Adipocyte (in vitro differentiated cells): ENCODE measurements at places on chromosomes 6 and 20.

GRCh38 chr6:85866370-85866730, 223.7 kb upstream of the SYNCRIP start:
- DNase-seq = no peak

- peak; percentile 61 for DNase-seq
Measured at GRCh38 chr6:132357120-132357519, 44.2 kb downstream of the MOXD1 start.

GRCh38 chr6:111958534-111958933, 85.3 kb upstream of the FYN start:
- DNase-seq = no peak

- no peak for DNase-seq
Measured at GRCh38 chr6:121896363-121896762, 460.9 kb downstream of the GJA1 start.

DNA sequence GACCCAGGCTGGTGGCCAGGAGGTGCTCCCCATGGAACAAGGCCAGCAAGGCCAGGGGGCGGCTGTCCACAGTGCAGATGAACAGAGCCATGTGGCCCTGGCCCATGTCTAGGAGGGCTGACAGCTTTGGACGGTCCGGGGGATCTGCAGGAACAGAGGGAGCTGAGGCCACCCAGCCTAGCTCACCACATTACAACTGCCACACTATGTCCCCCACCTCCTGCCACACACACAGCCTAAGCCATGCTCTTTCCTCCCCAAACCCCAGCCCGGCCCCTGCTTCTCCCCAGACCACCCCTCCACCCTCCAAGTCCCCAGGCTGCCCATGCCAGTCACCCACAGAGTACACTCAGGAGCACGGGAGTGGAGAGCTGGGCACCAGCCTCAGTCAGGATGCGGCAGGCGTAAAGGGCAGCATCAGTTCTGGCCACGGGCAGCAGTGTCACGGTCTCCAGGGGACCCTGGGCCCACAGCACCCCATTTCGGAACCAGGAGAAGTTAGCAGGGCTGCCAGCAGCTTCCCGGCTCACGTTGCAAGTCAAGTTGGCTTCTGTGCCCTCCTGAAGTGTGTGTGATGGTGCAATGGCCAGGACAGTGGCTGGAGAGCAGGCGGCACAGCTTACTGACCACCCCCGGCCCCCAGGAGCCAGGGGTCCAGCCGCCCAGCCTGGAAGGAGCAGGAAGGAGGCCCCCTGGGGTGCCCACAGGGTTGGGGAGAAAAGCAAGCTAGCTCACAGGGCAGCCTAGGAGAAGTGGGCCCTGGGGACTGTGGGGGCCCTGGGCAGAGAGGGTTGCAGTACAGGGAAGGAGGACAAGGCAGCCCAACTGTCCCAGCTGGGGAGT, 15.2 kb upstream of the ADAM33 start:
- no peak for DNase-seq

DNA sequence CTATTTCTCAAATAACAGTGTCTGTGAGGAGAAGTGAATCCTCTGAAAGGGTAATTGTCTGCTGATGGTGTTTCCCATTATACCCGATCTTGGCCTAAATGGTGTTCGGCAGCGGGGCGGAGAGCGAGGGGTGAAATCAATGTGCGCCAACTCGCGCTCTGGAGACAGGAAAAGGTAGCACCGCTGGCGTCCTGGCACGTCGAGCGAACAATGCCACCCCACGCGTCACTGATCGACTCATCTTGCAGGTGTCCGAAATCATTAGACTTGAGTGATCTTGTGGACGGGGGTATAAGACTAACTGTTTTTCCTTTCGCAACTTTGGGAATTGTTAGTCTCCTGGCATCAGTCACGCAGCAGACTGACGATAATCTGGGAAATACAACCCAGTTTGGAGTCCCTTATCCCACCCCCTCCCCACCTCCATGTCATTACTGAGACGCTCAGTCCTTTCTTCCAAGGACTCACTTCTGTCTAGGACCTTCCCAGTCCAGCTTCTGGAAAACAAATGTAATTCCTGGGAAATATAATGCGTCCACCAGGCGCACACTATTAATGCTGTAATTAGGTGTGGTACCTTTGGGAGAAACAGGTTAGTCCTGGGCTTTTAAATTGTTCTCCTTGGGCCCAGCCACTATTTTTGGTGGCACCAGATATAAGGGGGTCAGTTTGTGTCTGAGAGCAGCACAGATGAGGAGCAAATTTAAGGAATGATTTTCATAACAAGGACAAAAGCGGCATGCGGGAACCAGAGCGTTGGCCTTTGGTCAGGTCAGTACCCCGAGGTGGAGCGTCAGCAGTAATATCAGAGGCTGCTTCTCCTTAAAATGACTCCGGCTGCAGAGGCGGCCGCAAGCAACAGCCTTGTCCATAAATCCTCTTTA, 2.3 kb downstream of the LINC00237 start:
- no peak for DNase-seq

- peak; percentile 93 for DNase-seq
Measured at GRCh38 chr20:10982692-10983091, 308.9 kb upstream of the JAG1 start.

DNA sequence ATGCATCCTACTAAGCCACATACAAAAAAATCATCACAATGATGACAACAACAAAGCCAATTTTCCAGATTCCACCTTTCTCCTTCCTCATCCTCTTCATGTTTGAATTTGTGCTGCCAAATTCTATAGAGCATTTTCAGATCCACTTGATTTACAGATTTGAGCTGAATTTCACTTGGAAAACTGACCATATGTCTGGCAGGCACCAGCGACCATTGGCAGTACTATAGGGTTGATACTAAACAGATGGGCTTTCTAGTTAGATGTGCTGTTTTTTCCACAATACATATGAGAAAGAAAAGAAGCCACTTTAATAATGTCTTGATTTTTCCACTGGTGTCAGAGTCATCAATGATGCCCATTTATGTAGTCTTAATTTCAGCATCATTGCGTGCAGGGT, 127.0 kb downstream of the PHACTR3 start:
- no peak for DNase-seq

GRCh38 chr6:131890091-131890490, 61.1 kb downstream of the CCN2 start:
- DNase-seq = no peak

GRCh38 chr6:167298127-167298526, 7.0 kb downstream of the UNC93A start:
- no peak for DNase-seq

GRCh38 chr20:12598894-12599293, 409.9 kb upstream of the SPTLC3 start:
- DNase-seq = no peak

GRCh38 chr6:44778513-44778912, 391.0 kb downstream of the CDC5L start:
- DNase-seq = no peak

DNA sequence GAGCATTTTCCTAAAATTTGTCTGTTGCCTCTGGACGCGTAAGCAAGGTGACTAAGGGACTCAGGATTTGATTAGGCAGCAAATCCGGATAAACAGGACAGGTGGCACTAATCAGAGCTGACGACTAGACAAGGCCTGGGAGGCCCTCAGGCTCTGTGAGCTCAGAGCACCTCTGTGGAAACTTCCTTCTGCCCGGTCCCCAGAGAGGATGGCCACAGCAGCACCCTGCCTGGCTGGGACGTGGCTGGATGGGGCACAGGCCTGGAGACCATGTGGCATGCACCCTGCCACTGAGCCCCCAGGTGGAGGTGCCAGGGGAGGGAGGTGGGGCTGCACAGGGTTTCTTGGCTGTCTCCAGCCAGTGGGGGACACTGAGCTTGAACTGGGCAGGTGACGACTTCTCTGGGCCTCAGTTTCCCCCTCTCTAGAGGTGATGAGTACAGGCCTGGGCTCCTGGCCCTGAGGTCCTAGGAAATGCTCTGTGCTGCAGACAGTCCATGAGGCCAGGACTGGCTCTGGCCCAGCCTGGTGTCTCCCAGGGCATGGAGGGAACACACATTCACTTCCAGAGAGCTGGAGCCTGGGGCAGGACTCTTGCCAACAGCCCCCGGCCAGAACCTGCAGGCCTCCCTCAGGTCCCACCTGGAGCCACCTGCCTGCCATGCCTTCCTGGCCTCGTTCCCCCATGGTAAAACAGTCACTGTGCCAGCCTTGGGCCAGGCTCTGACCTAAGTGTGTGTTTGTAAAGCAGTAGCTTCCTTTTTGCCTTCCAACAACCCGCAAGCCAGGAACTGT, 39.6 kb upstream of the STX16 start:
- DNase-seq = no peak

- DNase-seq = no peak
Measured at GRCh38 chr6:127382413-127382812, 39.0 kb upstream of the ECHDC1 start.

- peak; percentile 97 for DNase-seq
Measured at GRCh38 chr20:371755-372542, 8.6 kb upstream of the TRIB3 start.

DNA sequence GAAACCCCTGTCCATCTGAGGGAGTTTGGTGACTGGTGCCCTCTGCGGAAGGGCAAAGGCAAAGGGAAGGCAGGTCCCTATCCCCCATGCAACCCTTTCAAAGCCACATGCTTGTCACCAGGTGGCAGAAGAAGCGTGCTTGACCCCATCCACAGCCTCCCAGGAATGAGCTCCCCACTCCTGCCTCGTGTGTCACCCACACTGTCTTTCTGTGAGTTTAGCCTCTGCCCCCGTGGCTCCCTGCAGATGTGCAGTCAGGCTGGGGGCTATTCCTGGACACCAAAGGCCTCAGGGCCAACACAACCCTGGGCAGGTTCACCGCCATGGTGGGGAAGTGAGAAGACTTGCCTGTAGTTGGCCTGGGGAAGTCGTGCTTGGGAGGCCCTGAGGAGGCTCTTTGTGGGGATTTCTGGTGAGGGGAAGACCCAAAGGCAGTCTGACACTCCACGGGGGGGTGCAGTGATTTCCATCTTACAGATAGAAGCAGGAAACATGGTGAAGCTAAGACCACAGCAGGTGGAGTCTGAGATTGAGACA, 16.6 kb upstream of the PCMTD2 start:
- no peak for DNase-seq

DNA sequence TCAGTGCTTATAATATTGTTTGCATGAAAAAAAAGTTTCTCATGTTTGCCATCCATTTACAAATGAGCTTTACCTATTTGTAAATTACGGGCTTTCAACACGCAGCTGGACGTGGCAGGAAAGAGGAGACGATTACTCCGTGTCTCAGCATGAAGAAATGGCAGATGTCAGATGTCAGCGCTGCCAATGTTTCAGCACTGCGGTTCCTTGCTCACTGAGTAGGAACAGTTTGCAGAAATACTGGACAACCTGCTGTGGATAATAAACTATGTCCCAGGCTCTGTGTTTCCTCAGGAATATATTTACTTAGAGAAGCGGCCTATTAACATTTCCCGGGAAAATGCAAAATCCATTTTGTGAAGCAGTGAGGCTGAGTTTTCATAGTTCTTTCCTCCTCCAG, 22.7 kb downstream of the RAMACL start:
- no peak for DNase-seq

GRCh38 chr6:11011787-11012234, 32.3 kb downstream of the ELOVL2 start:
- DNase-seq = no peak

DNA sequence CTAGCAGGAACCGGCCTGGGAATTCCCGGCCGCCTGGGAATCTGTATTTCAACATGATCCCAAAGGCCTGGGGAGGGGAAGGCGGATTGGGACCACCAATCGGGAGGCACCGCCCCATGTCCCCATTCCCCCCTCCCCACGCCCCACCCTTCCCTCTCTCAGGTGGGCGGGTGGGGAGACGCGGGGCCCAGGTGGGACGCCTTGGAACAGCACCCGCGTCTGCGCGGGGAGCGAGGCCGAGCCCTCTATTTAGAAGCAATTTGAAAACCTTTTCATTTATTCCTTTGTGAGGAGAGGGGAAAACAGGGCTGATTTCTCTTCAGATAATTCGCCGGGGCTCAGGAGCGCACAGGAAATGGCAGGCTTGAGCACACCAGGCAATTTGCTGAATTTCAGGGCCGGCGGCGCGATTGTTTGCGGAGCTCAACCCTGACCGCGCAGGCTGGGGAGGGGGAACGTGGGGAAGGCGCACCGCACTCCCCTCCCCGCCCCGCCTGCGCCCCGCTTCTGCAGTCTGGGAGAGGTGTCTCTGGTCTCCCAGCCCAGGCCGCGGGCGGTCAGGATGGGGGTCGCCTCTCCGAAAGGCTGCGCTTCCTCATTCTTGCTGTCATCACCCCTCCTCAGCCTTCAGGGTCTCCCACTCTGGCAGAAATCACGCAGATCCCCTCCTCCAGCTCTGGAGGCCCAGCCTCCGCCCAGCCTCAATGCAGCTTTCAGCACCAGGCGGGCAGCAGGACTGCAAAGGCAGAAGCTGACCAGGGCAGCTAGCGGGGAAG, 170.0 kb downstream of the GRM4 start:
- DNase-seq = no peak

DNA sequence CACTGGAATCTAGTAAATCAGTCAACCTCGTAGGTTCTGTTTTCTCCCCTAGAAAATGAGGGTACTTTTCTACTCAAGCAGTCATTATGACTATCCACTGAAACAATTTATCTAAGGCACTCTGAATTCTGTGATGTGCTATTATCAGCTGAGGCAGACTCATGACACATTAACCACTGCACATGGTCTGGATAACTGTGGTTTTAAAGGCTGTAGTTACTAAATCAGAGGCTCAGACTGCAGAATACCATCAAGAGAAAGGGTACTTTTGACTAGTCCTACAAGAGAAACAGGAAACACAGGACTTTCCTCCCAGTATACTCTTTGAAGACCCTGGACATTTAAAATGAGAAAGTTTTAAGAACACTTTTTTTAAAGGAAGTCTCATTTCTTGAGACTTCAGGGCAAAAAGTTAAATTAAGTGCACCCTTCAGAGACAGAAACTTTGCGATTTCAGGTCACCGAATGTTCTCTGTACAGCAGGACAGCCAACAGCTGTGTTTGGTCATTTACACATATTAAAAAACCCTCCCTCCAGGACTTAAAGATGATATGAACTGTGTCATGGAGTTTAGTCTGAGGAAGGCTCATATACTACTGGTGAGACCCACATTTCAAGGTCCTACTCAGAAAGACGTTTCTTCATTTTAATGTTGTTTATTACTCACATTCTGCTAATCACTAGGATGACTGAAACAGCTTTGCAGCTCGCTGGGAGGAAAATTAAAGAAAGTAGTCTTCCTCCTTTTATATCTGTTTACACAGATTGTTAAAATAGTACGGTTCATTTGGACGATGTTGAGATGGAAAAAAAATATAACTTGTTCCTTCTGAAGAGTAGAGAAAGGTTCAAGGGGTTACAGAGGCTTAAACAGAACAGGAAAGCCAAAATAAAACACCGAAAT, 19.9 kb downstream of the ATXN1 start:
- DNase-seq = peak; percentile 84

GRCh38 chr20:19918965-19919329, 98.2 kb upstream of the NAA20 start:
- DNase-seq = no peak

DNA sequence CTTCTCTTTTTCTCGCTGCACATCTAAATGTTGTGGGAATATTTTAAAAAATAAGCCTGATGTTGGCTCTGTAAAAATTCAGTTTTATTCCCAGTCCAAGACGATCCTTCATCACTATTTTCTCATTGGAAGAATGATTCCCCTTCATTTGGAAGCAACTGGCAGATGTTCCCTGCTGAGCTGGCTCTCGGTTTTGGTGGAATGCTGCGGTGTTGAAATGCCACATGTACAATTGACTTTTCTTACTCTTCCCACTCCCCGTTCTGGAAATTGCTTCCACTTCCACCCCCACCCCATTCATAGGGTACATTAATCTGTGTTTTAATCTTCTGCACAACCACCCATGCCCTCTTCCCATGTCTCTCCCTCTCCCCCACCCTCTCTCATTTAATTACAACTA, 496.3 kb upstream of the MAP3K7 start:
- DNase-seq = no peak
